ENCODE measurements at places on chromosomes 4 and X. TPM values are rescaled to one million over a fixed set of nuclear protein-coding genes. Genes with fewer than 3 reads are reported as not detected.

Gene UGT2B15
- 0.07 TPM for polyA plus RNA-seq

Gene DAPP1
- 1.1 TPM for polyA plus RNA-seq

Gene HGFAC
- polyA plus RNA-seq = 0.86 TPM

DNA sequence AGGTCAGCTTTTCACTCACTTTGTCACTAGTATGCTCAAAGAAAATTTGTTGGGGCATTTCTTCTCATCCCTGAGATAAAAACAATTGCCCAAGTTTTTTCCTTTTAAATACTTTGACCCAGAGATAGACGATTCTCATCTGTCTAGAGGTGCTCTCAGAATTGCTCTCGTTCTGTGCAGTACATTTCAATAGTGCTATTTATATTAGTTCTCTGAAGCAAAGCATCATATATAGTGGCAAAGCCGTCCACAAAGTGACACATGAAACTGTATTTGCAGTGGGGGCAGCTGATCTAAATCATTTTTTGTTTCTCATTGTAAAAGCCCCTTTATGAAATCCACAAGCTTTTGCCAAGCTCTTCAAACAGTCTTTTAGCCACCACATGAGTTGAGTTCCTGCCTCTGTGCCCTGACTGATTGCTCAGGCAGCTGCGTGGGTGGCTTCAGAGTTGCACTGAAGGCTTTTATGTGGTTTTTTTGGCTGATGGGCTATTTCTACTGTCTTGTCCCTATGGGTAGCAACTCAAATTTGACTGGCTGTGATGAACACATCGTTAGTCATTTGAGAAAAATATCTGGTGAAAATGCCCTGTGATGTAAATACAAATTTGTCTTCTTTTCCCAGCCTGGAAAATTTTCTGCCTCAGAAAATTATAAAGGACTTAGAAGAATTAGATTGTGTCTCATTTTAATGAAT, 119.1 kb upstream of the OTUD4 start:
- no peak for DNase-seq

GRCh38 chr4:1506956-1507721, 100.9 kb upstream of the NKX1-1 start:
- DNase-seq = no peak

GRCh38 chr4:40150932-40151331, 45.9 kb upstream of the RHOH start:
- no peak for DNase-seq

Data from left kidney (tissue), 8 donors.